Activated T-helper 2 cell treated with anti-CD3 and anti-CD28 coated beads, Interferon-gamma antibody, Interleukin-2, Interleukin-4, amounts not matched to agents 10 μg/mL and 5 μg/mL and 100 μg/mL, durations not matched to agents 14 hours and 24 hours and 36 hours (primary cell): ENCODE measurements at places on chromosomes 16 and 17. TPM values are rescaled to one million over a fixed set of nuclear protein-coding genes. Genes with fewer than 3 reads are reported as not detected.

The WNT9B gene
- total RNA-seq, result not detected in 2 replicates

The ERN1 gene
- total RNA-seq, result 91.0 and 93.4 TPM in 2 replicates

The DNAH17 gene
- total RNA-seq, result 0.11 and 0.30 TPM in 2 replicates

The FBXO39 gene
- total RNA-seq, result 0.11 TPM in 1 of 2 replicates, not detected in the other

The NECAB2 gene
- total RNA-seq, result 0.11 TPM in 1 of 2 replicates, not detected in the other

The NEUROD2 gene
- total RNA-seq, result not detected in 2 replicates

GRCh38 chr17:74043976-74044375 is 159.5 kb upstream of the RPL38 start:
- DNase-seq, result no peak
- H3K27ac ChIP-seq, result no peak overlapping the region
- H3K4me3 ChIP-seq, result no peak overlapping the region
- H3K36me3 ChIP-seq, result no peaks in the 10 kb centered on the region

DNA sequence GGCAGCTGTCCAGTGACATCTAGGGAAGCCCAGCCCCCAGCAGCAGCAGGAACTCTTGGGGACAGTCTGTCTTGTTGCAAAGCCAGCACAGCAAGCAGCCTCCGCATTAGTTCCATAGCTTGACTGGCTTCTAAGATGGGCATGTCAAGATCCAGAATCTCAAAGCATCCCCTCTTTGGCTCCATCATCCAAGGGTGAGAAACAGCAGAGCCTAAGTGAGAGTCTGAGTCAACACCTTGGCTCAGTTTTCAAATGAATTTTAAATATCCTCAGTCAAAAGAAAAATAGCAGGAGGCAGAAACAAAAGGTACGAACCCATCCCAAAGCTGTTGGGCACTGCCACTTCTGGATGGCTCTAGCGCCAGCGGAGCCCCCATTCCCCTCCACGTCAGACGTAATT is 2.2 kb downstream of the CLDN9 start:
- H3K4me1 ChIP-seq, result peaks cover 4% of the 10 kb centered on the region
- H3K36me3 ChIP-seq, result no peaks in the 10 kb centered on the region
- no peak overlapping the region for H3K4me3 ChIP-seq
- H3K27ac ChIP-seq, result no peak overlapping the region

DNA sequence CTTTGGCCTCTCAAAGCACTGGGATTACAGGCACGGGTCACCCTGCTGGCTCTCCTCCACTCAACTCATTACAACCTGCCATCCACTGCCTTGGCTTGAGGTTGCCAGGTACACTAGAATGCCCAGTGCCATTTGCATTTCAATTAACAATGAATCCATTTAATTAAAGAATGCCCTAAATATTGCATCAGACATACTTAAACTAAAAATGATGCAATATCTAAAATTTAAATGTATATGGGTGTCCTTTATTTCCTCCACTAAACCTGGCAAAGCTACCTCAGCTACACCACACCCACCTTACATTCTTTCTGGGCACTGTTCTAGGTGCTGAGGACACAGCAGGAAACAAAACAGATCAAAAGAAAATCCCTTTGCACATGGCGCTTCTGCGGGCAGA is 382.2 kb upstream of the ZFHX3 start:
- no peak for DNase-seq
- H3K4me3 ChIP-seq, result no peak overlapping the region
- H3K36me3 ChIP-seq, result no peaks in the 10 kb centered on the region
- no peaks in the 10 kb centered on the region for H3K27me3 ChIP-seq

GRCh38 chr16:75022567-75022966 is 23.7 kb downstream of the ZNRF1 start:
- peaks cover 24% of the 10 kb centered on the region for H3K4me1 ChIP-seq
- no peaks in the 10 kb centered on the region for H3K27me3 ChIP-seq
- no peak overlapping the region for H3K4me3 ChIP-seq
- no peak for DNase-seq
- H3K27ac ChIP-seq, result peak overlapping the region; percentile 84

DNA sequence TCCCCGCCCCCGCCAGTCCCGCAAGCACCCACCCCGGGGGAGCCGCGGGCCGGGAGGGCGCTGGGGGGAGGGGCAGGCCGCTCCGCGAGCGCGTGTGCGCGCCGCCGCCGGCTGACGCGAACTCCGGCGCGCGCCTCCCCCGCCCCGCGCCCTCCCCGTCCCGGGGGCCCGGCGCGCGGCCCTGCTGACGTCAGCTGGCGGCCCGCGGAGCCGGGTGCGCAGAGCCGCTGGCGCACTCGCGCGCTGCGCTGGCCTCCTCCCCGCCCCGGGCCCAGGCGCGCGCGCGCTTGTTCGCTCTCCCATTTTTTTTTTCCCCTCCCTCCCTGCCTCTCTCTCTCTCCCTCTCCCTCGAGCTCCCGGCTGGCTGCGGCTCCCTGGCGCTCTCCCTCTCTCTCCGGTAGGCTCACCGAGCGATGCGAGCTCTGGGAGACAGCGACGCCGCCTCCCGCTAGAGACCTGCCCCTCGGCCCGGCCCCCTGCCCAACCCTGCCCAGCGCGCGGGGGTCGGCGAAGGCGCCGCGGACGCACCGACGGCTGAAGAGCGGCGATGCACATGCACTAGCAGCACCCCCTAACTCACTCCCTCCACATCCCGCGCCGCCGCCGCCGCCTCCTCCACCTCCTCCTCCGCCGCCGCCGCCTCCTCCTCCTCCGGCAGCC is at the start of gene GNAO1:
Gene GNAO1, plus strand, starts transcription at position 334 of the 660 bp plus-strand sequence. CDS start 747 bp downstream, outside the sequence.
- H3K27ac ChIP-seq, result no peak within 1 kb of the TSS
- H3K4me3 ChIP-seq, result peak within 1 kb of the TSS; percentile 69
- H3K27me3 ChIP-seq, result peaks cover 78% of the 10 kb centered on the region
- DNase-seq, result peak; percentile 44

DNA sequence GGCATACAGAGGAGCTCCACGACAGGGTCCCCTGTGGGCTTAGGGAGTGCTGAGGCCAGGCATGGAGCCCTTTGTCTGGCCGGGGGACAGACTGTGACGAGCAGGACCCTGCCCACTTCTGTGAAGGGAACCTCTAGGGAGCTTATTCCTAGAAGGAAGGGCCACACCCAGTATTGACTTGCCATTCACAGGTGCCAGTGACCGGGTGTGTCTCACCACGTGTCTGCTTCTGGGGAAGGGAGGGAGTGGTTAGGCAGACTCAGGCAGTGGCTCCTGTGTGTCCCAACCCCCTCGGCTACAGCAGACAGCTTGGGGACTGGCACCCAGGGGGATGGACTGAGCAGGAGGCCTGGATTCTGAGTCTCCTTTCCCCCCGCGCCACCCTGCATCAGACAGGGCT is 57.2 kb downstream of the SOCS1 start:
- peaks cover 55% of the 10 kb centered on the region for H3K4me1 ChIP-seq
- no peak overlapping the region for H3K27ac ChIP-seq
- no peaks in the 10 kb centered on the region for H3K27me3 ChIP-seq
- no peak overlapping the region for H3K4me3 ChIP-seq
- no peak for DNase-seq

DNA sequence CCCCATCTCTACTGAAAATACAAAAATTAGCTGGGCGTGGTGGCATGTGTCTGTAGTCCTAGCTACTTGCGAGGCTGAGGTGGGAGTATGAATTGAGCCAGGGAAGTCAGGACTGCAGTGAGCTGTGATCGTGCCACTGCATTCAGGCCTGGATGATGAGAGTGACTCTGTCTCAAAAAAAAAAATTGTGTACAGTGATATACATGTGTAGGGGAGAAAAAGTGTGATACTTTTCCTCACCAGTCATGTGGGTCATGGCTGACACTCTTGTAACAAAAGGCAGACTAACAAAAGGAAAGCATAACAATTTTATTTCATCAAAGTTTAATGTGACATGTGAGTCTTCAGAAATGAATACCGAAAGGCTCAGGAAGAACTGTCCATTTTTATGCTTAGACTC is 2.0 kb upstream of the ABCC12 start:
- peaks cover 25% of the 10 kb centered on the region for H3K4me1 ChIP-seq
- H3K4me3 ChIP-seq, result no peak overlapping the region
- peak overlapping the region; percentile 59 for H3K27ac ChIP-seq
- H3K27me3 ChIP-seq, result peaks cover 44% of the 10 kb centered on the region

GRCh38 chr16:55501549-55502322 is 7.1 kb upstream of the LPCAT2 start:
- H3K4me1 ChIP-seq, result peaks cover 26% of the 10 kb centered on the region
- no peak overlapping the region for H3K4me3 ChIP-seq
- no peaks in the 10 kb centered on the region for H3K36me3 ChIP-seq
- no peak overlapping the region for H3K27ac ChIP-seq
- H3K27me3 ChIP-seq, result peaks cover 6% of the 10 kb centered on the region
- DNase-seq, result no peak

GRCh38 chr16:23183543-23183862 is 958 bp downstream of the SCNN1G start:
- no peak overlapping the region for H3K4me3 ChIP-seq
- peaks cover 42% of the 10 kb centered on the region for H3K27me3 ChIP-seq
- no peaks in the 10 kb centered on the region for H3K36me3 ChIP-seq
- peaks cover 3% of the 10 kb centered on the region for H3K4me1 ChIP-seq
- DNase-seq, result no peak
- no peak overlapping the region for H3K27ac ChIP-seq

- DNase-seq, result no peak
- H3K36me3 ChIP-seq, result no peaks in the 10 kb centered on the region
- peaks cover 81% of the 10 kb centered on the region for H3K27me3 ChIP-seq
- H3K4me3 ChIP-seq, result peak overlapping the region; percentile 43
- peaks cover 45% of the 10 kb centered on the region for H3K4me1 ChIP-seq
These were observed 5.6 kb upstream of the HOXB4 start for GRCh38 chr17:48583708-48584222.

- no peaks in the 10 kb centered on the region for H3K27me3 ChIP-seq
- peaks cover 24% of the 10 kb centered on the region for H3K4me1 ChIP-seq
- H3K36me3 ChIP-seq, result no peaks in the 10 kb centered on the region
These were observed 8.8 kb upstream of the KRT31 start for GRCh38 chr17:41406205-41406604.

DNA sequence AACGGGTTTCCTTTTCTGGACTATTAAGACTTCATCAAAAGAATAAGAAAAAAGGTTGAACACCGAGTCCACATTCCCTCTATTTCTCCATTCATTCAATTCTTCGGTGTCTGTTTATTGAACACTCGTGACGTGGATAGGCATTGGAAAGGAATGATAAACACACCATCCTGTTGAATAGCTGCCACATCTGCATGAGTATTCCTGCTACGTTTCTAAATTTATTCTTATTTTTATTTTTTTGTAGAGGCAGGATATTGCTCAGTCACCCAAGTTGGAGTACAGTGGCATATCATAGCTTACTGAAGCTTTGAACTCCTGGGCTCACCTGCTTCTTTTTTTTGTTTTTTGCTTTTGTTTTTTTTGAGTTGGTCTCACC is 80.8 kb upstream of the CIBAR2 start:
- H3K4me3 ChIP-seq, result no peak overlapping the region
- H3K4me1 ChIP-seq, result no peaks in the 10 kb centered on the region

- no peak overlapping the region for H3K4me3 ChIP-seq
- H3K27ac ChIP-seq, result no peak overlapping the region
- H3K36me3 ChIP-seq, result no peaks in the 10 kb centered on the region
- DNase-seq, result no peak
These were observed 79.3 kb upstream of the KCNJ18 start for GRCh38 chr17:21613071-21613429.

DNA sequence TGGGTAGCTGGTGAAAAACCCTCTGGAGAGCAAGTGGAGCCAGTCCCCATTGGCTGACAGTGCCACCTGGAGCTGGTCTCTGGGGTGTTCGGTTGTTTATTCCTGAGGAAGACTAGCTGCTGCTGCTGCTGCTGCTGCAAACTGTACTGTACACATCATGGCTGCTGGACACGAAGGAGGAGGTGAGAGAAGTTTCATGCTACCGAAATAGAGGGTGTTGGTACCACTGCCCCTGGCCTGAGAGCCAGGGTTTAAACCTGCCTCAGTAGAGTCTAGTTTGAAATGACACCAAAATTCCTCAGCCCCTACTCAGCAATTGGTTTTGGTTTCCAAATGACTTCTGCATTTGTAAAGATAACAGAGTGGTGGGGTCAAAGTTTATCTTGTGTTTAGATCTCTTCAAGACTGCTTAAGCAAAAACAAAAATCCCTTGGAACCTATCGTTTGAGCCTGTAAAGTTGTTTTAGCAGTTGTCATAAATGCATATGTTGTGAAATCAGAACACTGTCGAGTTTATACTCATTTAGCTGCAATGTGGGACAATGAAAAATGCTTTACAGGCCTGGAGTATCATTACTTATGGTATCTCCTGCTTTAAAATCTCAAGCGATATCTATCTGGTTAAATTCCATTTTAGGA is 40.8 kb downstream of the CYB5B start:
- peak; percentile 27 for DNase-seq
- H3K36me3 ChIP-seq, result peaks cover 51% of the 10 kb centered on the region
- no peaks in the 10 kb centered on the region for H3K27me3 ChIP-seq
- H3K4me3 ChIP-seq, result peak overlapping the region; percentile 59
- peaks cover 64% of the 10 kb centered on the region for H3K4me1 ChIP-seq

GRCh38 chr16:23634461-23635036 is 6.6 kb downstream of the PALB2 start:
- H3K36me3 ChIP-seq, result peaks cover 48% of the 10 kb centered on the region
- H3K4me1 ChIP-seq, result peaks cover 4% of the 10 kb centered on the region
- no peak for DNase-seq
- no peaks in the 10 kb centered on the region for H3K27me3 ChIP-seq

DNA sequence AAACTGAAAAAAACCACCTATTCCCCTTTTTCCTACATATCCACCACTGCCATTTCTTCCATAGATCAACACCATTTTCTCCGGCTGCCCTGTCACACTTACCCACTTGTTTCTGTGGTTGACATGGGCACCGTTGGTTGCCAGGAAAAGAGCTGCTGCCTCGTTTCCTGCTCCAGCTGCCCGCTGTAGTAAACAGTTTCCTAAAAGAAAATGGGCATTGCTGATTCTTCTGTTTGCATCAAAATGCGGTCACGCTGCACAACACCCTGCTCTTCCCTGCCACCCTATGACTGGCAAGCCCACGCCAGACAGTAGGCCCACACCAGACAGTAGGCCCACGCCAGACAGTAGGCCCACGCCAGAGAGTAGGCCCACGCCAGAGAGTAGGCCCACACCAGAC is 46.3 kb downstream of the CYB5D2 start:
- peaks cover 43% of the 10 kb centered on the region for H3K36me3 ChIP-seq
- H3K4me1 ChIP-seq, result peaks cover 3% of the 10 kb centered on the region
- no peak overlapping the region for H3K4me3 ChIP-seq
- no peak for DNase-seq
- H3K27me3 ChIP-seq, result no peaks in the 10 kb centered on the region

- H3K27me3 ChIP-seq, result peaks cover 3% of the 10 kb centered on the region
- H3K27ac ChIP-seq, result no peak overlapping the region
- no peak for DNase-seq
- H3K4me3 ChIP-seq, result peak overlapping the region; percentile 51
These were observed 2.3 kb downstream of the GALK1 start for GRCh38 chr17:75762513-75763268.

GRCh38 chr17:4405038-4405669 is 28.6 kb upstream of the SPNS3 start:
- H3K4me3 ChIP-seq, result no peak overlapping the region
- no peaks in the 10 kb centered on the region for H3K4me1 ChIP-seq
- no peaks in the 10 kb centered on the region for H3K36me3 ChIP-seq
- no peak for DNase-seq

- H3K4me3 ChIP-seq, result no peak overlapping the region
- no peak overlapping the region for H3K27ac ChIP-seq
- H3K4me1 ChIP-seq, result no peaks in the 10 kb centered on the region
- H3K36me3 ChIP-seq, result no peaks in the 10 kb centered on the region
- H3K27me3 ChIP-seq, result peaks cover 18% of the 10 kb centered on the region
- DNase-seq, result no peak
These were observed 16.2 kb downstream of the IRX5 start for GRCh38 chr16:54946909-54947308.
